ENCODE measurements at places on chromosomes 6 and 20.

DNA sequence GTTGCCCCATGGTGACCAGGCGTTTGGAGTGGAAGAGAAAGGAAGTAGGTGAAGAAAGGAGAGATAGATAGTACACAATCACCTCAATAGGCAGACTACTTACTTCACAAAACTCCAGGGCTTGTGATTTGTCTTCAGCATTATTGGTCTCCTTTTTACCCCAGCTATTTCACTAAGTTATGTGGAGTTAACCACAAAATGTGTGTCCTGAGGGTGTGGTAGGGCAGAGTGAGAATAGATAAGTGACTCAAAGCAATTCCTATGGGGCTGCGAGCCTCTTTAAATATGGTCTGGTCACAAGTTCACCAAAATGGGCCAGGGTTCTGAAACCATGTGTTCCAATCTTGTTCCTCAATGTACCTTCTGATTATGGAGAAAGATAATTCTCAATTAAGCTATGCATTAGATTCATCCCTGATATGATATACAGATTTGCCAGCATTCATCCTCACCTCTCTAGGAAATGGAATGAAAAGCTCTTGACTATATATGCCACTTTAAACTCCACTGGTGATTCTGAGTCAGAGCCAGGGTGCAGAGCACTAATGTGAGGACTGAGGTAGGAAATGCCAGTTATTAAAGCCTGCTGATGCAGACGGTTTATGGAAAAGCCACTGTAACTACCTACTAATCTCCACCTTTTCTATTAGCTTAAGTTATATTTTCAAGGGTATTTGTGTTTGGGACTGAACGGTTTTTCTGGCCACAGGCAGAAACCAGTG, 310.6 kb upstream of the MANEA start:
- no peak for DNase-seq

GRCh38 chr20:417801-418342, 9.8 kb downstream of the RBCK1 start:
- no peak for DNase-seq

GRCh38 chr6:64838726-64839125, 868.3 kb downstream of the EYS start:
- no peak for DNase-seq

DNA sequence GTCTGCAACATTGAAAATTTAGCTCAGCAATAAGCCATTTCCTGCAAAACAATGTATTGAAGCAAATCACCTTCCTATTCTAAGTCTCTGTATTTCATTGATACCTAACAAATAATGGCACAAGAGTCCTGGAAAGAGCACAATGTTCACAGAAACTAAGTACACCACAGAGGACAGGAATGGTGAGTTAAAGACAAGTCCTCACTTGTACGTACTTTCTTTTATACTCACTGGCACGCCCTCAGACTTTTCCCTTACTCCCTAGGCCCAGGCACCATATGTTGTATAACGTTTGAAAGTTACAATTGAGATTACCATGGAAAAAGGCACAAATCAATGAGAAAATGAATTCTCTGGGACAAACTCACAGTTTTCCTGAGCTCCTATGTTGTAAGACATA, 683.0 kb upstream of the MANEA start:
- no peak for DNase-seq

DNA sequence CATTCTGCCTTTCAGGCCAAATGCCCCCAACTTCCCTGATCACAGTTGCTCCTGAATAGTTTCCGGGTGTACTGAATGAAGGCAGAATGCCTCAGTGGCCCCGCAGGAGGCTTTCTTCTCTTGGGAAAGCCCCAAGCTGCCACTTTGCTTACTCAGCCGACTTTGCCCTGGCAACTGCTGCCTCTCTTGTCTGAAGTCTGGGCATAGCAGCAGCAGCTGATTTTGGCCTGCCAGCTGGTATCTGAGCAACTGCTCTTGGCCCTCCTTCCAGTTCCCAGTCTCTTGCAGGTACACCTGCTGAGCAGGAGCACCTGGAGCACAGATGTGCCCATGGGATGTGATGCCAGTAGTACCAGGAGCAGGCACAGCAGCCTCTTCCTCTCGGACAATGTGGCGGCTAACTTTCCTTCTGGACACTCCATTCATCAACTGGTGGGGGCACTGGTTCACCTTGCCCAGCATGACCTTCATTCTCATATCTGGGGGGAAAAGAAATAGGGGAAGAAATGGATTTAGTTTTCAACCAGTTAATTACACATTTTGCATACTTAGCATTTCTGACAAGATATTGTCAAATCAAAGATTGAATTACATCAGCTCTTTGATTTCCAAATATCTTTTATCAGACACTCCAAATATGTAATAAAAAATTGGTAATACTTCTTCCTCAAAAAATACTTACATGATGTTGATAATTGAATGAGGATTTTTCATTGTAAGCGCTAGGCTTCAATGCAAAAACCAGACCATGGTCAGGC, 468.2 kb downstream of the PKHD1 start:
- no peak for DNase-seq

DNA sequence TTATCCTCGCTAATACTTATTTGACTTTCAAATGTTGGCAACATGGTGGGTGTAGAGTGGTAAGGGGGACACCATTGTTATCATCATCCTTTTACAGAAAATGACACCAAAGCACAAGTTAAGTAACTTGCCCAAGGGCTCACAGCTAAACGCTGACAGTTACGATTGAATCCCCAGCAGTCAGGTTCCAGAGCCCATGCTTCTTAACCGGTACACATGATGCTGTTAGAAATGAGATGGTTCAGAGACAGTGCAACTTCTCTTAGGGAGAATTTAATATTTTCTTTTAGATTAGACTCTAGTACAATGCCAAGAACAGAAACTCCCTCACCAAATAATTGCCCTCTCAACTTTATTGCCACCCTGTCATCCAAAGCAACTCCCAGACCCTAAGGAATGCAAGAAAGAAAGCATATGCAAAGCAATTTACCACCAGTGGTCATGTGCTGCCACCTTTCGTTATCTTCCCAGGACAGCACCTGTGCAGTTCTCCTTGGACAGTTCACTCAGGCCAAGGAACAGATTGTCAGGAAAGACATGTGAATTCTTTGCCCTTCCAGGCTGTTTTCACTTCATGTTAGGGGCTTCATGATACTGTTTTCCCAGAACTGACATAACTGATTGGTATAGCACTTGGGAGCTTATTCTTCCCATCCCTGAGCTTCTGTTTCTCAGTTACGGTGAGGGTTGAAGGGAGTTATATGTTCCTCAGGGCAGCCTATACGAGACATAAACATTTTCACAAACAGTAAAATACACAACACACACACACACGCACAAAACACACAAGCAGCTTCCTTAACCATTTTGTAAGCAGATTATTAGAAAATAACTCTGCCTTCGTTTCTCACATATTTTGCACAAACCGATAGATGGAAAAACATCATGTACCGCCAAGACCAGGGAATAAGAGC, 5.1 kb downstream of the HLA-DMA start:
- DNase-seq: no peak

- DNase-seq: no peak
These were observed 181.4 kb upstream of the UST start for GRCh38 chr6:148565321-148565926.

GRCh38 chr6:119241111-119241465, 108.5 kb downstream of the MAN1A1 start:
- no peak for DNase-seq

DNA sequence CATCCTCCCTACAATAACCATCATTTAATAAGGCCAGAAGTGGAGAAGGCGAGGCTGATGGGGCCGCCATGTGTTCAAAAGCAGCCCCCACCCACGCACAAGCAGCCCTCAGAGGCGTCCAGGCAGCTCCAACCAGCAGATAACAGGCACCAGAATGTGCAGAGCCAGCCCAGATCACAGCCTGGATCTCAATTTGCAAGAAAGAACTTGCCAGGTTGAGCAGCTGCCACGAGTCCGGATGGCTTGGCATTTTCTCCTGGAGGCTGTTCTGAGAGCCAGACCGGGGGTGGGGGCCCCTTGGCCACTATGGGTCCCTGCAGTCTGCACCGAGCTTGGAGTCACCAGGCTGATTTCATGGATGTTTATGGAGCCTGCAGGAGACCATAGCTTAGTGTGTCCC, 338.1 kb downstream of the PREX1 start:
- DNase-seq: peak; percentile 36

DNA sequence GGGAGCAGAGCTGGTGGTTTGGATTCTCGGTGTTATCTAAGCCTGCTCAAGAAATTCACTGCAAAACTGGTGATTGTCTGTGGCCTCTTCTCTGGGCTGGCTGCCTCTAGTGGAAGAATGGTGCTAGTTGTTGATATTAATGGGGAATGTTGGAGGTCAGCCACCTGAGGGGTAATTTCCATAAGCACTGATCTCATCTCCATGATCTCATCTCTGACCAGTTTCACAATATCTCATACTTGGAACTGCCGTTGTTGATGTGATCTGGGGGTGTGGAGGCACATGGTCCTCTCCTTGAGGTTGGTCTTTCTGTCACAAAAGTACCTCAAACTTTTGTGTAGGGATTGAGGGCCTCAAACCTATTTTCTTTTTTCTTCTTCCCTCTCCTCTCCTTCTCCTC, 102.6 kb downstream of the CD109 start:
- DNase-seq: no peak

DNA sequence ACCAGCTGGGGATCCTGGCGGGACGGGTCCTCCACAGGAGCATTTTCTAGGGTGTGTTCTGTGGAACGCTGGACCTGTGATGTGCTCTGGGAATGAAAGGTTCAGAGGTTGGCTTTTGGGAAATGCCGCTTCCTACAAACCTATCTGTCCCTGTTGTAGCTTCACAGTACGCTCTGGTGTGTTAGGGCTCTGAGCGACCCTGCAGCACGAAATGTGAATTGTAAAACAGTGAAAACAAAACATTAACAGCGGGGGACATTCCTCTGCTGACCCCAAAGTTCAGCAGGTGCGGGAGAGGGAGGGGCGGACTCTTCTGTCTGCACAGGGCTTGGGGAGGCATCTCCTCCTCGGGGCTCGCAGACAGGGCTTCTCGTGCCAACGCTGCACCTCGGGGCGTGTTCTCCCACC, 155.9 kb downstream of the NRN1 start:
- no peak for DNase-seq

- no peak for DNase-seq
These were observed 57.7 kb downstream of the SNX5 start for GRCh38 chr20:17910828-17911294.

DNA sequence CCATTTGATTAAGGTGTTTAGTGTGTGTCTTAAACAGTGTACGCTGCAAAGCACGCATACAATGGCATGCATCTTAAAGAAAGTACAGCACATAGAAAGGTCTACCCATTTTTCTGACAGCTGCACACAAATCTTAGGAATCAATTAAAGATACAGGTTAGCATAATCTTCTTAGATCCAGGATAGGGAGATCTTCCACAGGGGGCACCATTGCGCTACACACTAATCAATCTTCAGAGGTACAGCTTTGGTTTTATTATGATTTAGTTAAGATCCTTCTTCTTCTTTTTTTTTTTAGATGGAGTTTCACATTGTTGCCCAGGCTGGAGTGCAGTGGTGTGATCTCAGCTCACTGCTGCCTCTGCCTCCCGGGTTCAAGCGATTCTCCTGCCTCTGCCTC, 63.7 kb upstream of the BEND3 start:
- DNase-seq: no peak

- DNase-seq: no peak
These were observed 192.2 kb downstream of the GJA10 start for GRCh38 chr6:90086517-90086916.

Data from activated CD8-positive, alpha-beta memory T cell treated with anti-CD3 and anti-CD28 coated beads, Interleukin-2, amount 50 U/mL, for 48 hours (primary cell).